ENCODE measurements at places on chromosomes 2 and 18.
A peak's percentile ranks its signal among the peaks of the same experiment; 100 is the strongest.

DNA sequence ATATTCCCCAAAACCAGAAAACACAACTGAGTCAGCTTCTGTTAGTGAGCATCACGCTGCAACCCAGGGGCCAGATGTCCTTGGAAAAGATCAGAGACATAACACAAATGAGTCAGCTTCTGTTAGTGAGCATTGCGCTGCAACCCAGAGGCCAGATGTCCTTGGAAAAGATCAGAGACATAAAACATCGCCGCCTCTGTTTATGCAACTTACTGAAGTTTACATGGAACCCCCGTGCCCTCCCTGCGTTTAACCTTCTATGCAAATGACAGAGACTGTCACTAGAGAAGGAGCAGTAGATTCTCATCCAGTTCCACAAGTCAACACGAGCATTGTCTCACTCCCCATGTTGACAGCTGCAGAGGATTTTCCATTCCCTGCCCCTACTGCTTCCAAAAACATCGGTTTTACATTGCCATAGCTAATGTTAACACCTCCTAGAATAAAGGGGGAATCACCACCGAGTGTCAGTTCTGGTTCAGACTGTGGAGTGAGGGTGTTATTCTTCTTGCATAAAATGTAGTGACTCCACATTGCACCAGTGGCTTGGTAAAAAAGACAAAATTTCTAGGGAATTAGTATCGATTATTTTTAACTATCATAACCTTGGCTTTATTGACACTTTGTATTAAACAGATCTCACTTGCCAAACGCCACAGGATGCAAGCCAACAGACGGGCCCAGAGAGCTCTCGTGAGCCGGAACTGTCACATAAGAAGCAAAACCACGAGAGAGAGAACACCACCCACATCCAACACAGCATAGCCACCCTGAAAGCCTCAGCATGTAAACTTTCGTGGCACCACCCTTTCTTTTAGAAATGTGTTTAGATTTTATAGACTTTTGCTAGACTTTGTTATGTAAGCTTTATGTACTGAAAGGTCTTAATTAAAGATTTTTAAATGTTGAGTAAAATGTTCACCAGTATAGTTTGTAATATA lies 87.7 kb downstream of the SH3YL1 start:
- peak; percentile 70 for DNase-seq

GRCh38 chr18:48785091-48785614 lies 165.6 kb downstream of the SMAD7 start:
- DNase-seq: no peak

- DNase-seq: no peak
Observed at GRCh38 chr18:23494992-23495391, 8.3 kb upstream of the RMC1 start.

DNA sequence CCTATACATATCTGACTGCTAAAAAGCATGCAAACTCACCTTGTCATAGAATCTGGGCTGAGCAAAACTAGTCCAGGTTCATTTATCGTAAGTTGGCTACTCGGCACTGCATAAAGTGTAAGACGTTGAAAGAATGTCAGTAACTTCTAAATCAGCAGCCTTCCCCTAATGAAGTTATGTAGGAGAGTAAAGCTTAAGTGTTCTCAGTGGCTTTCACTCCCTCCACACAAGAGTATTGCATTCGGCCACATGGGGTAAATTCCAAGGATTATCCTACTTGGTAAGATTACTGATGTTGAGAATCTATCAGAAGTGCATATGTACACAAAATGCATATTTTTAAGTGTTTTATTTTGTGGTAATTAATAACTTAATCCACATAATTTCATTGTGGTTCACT lies 130.1 kb downstream of the LCLAT1 start:
- DNase-seq: no peak

GRCh38 chr18:12121175-12122042 lies 27.8 kb downstream of the ANKRD62 start:
- DNase-seq: no peak

GRCh38 chr2:45664635-45665261 lies 13.3 kb downstream of the PRKCE start:
- no peak for DNase-seq

DNA sequence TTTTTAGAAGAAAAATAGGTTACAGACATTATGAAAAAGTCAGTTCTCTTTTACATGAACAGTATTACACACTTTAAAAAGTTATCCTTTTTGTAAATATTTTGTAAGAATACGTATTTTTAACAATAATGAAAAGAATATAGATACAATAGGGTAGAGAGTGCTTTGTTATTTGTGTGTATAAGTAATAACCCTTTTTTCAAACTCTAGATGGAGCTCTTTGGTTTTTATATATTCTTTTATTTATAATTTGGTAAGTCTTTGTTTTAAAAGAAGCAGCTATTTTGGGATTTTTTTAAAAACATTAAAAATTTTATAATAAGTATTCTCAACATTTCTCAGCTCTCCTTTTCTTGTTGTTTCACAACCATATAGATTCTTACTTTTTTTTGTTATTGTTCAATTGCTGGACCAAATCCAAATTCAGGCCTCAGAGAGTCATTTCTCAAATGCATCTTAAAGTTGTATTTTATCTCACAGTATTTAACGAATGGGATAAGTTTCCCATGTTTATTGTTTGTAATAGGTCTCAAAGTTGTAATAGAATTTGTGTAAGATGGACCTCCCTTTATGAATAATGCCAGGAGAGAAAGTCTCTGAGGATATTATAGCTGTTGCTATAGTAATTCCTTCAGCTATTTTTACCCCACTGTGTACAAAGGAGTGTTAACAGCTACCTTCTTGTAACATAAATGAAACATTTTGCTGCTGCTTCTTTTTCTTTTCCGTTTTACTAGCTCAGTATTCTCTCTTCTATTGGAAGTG lies 46.4 kb downstream of the ACYP2 start:
- no peak for DNase-seq

DNA sequence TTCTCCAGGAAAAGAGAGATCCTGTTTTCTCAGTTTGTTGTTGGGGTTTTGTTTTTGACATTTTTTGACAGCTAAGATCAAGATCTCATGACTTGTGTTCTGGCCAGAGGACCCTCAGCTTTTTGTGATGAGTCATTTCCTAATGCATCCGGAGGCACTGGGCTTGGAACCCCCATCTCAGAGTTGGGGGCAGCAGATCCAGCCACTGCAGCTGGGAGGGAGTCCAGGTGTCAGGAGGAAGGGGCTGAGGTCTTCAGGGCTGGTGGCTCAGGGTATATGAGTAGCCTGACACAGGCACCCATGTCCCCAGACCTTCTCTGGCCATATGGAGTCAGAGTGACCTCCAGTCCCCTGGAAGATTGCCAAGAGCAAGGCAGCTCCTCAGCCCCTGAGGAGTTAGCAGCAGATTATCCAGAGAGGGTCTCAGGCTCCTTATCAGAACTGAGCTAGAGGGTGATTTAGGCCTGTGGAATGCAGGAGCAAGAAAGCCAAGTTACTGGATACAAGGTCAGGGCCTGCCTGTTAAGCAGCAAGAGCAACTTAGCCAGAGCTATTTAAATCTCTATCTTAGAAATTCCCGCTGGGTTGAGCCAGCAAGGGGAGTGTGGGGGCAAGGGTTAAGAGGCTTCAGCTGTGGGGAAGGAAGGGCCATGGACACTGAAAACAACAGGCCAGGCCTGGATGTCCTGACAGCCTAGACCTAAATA lies 62.4 kb downstream of the TANC1 start:
- no peak for DNase-seq

GRCh38 chr2:7429733-7430132 lies 512.5 kb downstream of the RNF144A start:
- DNase-seq: no peak

- DNase-seq: no peak
Observed at GRCh38 chr2:160621748-160622147, 128.1 kb upstream of the RBMS1 start.

DNA sequence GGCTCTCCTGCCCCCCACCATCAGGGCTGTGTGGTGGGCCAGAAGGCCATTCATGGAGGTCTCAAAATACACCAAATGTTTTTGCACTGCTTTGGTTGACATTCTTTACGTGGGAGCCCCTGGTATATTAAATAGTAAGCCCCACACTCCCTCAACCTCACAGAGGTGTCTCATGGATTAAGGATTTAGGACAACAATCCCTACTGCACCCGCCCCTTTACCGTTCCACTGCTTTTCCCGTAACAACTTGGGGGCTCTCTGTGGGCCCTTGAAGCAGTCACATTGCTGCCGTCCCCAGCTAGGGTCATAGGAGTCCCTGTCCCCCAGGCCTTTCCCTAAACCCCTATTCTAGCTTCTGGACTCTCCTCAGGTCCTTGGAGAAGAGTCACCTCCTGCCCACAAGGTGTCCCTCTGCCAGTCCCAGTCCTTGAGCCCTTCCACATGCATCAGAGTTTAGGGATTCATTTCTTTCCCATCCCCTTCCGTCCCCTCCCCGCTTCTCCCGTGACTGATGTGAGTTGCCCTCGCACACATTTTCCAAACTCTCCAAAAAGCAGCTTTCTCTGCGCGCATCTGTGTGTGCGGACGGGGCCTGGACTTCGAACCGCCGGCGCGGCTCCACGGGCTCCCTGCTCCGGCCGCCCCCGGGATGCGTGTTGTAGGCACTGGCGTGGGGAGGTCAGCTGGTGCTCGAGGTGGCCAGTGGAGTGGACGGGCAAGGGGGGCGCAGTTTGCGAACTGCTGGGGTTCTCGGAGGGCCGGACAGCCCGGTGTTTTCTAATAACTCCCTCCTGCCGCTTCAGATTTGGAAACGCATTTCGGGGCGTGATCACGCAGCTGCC lies 84.8 kb downstream of the LYPD1 start:
- DNase-seq: no peak

DNA sequence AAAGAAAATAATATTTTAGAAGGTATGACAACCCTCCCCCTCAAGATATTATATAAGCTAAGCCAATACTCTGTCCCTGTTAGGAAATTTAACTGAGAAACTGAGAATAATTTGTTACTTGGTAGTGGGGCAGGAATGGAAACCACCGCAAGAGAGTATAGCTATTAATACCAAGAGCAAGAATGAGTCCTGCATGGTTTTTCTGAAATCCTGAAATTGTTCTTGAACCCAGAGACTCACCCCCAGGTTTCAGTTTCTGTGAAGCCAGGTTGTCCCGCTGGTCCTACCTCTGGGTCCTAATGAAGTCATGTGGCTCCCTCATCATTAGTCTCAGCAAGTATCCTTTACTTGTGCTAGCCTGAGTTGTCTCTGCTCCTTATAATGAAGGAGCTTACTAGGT lies 671.0 kb upstream of the ACVR2A start:
- no peak for DNase-seq

DNA sequence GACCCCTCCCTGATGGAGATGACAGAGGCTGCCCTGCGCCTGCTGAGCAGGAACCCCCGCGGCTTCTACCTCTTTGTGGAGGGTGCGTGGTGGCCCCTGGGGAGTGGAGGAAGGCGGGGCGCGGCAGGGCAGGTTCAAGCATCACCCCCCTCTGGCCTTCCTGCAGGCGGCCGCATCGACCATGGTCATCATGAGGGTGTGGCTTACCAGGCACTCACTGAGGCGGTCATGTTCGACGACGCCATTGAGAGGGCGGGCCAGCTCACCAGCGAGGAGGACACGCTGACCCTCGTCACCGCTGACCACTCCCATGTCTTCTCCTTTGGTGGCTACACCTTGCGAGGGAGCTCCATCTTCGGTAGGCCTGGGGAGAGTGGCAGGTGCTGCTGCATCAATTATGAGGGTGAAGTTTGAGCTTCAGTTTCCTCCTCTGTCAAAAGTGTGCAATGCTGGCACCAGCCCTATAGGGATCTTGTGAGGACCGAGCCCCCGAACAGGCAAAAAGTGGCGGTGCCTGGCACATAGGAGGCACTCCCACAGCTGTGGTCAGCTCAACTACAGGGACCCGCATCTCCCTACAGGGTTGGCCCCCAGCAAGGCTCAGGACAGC lies 2.2 kb downstream of the ALPI start:
- DNase-seq: no peak

DNA sequence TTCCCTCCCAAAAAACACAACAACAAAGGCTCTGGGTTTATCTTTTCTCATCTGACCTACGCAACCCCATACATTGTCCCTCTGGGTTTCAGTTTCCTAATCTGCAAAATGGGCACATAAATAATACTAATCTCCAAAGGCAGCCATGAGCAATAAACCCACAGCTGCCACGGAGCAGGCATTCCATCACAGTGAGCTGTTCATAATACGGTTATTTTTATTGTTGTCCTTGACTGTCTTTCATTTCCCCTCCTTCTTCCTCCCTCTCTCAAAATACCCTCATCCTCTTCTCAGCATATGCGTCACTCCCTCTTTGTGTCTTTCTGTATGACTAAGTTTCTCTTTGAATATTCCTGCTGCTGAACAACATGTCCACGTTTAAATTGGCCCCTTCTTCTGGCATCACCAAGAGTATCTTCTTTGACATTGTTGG lies 129.8 kb upstream of the CAB39 start:
- no peak for DNase-seq

- DNase-seq: no peak
Observed at GRCh38 chr2:127683757-127684156, 8.4 kb upstream of the LIMS2 start.

GRCh38 chr18:31603315-31603714 lies 11.6 kb downstream of the TTR start:
- no peak for DNase-seq

DNA sequence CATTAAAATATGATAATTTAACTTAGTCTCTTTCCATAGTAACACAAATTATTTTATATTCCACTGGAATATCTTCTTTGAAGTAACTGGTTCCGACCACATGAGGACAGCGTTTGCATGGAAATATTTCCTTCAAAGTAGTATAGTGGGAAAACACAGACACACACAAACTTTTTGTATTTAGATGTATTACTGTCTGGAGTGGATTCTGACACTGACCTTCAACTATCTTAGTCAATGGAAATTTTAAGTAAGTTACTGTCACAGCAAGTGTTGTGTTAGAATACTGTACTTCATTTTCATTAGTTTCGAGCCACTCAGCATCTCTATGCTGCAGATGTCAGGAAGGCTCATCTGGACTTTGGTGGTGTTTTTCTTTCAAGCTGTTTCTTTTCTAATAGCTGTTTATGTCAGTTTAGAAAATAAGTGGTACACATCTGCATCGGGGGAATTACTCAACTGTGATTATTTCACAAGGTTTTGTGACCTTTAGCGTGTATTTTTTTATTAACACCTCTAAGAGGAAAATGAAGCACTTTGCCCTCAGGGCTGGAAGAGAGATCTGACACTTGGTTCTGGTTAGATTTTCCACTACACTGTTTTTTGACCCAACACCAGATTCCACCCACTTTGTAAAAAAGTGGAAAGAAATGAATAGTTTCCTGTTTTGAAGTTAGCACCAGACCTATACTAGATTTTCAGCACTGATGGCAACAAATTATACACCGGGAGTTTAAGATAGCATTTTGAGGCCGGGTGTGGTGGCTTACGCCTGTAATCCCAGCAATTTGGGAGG lies 18.9 kb upstream of the THOC1 start:
- DNase-seq: no peak

DNA sequence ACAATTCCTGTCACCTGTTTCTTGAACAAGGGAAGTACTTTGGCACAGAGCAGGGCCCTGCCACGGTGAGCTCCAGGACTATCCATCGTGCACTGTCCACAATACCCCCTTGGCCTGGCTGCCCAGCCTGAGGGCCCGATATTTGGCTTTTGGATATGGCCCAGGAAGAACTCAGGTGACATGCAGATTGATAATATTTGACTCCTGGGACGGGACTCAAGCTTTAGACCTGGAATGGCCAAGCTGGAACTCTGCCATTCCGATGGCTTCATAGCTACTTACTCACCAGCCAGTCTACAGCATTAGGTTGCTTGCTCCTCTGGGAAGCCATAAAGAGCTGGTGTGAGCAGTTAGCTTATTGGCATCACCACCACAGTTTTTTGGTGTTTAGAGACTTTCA lies 26.6 kb downstream of the EML6 start:
- DNase-seq: no peak

- no peak for DNase-seq
Observed at GRCh38 chr2:205273627-205274026, 408.7 kb upstream of the NRP2 start.

- peak; percentile 12 for DNase-seq
Observed at GRCh38 chr2:159035790-159036411, 67.5 kb downstream of the TANC1 start.
